ENCODE measurements at places on chromosomes 3 and 15.

GRCh38 chr3:185837414-185837813 lies 12.6 kb upstream of the IGF2BP2 start:
- no peak for DNase-seq

DNA sequence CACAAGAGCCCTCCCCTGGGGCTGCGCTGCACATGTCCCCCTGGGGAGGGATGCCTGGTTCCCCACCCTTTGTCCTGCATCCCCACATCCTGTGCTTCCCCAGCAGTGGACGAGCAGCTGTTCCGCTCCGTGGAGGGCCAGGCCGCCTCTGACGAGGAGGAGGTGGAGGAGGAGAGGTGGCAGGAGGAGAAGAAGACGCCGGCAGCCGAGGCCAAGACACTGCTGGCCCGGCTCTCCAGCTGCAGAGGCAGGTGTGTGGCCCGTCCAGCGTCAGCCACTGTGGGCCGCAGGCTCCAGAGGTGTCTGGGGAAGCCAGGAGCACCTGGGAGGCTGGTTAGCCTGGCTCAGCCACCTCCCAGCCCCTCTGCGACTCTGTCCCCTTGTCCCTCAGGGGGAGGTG lies 27.9 kb upstream of the GP9 start:
- DNase-seq: no peak

DNA sequence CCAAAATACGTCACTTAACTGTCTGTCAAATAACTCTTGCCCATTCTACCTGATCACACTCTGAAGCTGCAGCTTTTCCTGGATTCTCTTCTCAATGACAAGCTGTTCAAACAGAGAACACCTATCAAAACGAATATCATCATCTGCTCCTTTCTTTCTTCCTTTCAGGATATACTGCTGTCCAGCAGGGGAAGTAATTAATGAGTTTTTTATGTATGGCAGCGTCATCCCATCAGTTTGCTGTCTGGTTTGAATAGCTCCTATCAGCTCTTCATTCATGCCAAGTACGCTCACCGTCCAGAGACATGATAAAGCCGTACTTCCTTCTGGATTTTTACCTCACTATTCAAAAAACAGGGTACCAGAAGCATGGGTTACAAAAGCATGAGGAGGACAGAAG lies at the start of gene CHRM5:
TSS of gene CHRM5 (plus strand) at position 274 of the 400 bp plus-strand sequence. CDS start 94,221 bp downstream, outside the sequence.
- no peak for DNase-seq

DNA sequence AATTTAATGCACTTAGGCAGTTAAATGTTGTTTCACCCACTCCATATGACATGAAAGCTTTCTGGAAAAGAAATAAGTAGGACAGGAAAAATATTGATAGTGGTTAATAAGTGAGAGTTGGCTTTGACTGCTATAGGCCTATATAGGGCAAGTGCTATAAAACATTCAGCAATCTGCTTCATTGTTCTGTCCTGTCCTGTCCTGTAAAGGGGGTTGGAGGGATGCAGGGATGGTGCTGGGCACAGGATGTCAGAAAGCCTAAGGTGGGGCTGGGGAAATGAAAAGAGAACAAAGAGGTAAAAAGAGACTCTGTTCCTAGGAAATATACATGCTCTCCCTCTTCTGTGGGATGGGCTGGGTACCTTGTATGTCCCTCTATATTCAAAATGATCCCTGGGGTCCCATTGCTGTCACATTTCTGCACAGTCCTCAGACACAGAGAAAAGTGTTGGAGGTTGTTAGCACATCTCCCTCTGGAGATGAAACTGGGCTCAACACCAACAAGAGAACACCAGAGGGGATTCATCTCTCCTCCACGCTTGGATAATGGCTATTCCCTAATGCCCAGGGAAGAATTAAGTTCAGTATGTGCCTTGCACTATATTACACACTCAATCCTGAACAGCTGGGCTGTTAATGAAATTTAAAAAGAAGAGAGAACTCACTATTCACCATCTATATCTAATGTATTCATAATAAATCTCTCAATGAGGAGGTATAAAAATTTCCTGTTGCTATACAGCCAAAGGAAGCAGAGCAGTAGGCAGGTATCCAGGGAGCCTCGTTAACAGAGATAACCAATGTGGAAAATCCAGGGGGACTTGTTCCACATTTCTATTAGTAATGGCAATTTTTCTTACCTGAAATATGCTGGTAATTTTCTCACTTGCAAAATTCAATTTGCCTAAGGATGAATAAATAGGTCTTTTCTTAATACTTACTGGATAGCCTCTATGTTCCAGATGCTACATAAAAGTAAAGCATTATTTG lies 108.1 kb upstream of the ZBED2 start:
- DNase-seq: no peak

- peak; percentile 62 for DNase-seq
Measured at GRCh38 chr3:196207159-196207832, 3.9 kb downstream of the ZDHHC19 start.

- no peak for DNase-seq
Measured at GRCh38 chr3:152638707-152639450, 196.1 kb upstream of the P2RY1 start.

- no peak for DNase-seq
Measured at GRCh38 chr3:120324190-120324589, 25.0 kb downstream of the LRRC58 start.

- DNase-seq: no peak
Measured at GRCh38 chr3:124557433-124558232, 172.6 kb upstream of the UMPS start.

DNA sequence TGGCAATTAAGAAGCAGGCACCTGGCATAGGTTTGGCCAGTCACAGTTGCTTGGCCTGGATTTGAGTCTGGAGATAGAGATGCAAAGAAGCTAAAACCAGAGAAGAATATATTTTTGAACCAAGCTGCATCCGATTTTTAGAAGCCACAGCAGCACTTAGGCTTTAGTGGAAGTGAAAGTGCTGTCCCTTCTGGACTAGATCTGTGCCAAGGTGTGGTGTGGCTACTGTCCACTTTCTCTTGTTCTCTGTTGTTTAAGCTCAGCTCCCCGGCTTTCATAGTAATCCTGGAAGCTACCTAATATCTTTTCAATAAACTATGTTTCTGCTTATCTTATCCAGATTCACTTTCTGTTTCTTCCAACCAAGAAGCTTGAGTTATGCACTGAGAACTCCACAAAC lies 183.4 kb upstream of the THRB start:
- DNase-seq: no peak

GRCh38 chr3:153339065-153339464 lies 177.0 kb downstream of the RAP2B start:
- no peak for DNase-seq

- DNase-seq: no peak
Measured at GRCh38 chr3:43962043-43962442, 271.3 kb downstream of the ABHD5 start.

DNA sequence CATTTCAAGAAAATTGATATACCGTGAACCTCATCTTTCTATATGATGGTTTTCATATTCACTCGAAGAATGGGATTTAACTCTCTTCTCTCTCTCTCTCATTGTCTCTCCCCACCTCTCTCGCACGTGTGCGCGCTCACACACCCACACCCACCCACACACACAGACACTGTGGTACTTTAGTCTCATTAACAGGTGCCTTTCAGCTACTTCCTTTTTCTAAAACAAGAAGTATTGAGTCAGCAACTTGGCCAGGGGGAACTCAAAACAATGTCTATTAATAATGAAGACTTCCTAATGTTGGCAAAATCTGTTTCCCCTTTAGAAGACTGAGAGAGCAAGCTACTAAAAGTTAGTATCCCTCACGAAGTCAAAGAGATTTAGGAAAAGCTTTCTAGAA lies 150.7 kb downstream of the TMCO5A start:
- DNase-seq: no peak

DNA sequence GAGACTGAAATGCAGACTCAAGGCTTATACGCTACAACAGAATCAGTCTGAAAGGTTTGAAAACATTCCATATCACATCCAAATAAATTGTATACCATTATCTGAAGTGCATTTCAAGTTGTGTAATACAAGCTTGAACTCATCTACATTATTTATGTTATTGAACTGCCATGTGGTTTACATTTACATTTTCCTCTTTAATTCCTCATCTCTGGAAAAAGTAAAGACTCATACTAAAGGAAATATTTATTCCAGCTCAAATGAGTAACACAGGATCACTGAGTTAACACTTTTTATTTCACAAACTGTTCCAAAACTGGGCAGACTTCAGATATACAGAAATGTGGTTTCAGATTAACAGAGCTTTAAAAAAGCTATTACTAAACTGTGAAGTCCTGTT lies 282.5 kb downstream of the ULK4 start:
- no peak for DNase-seq

- no peak for DNase-seq
Measured at GRCh38 chr3:120306519-120307455, 21.8 kb upstream of the GPR156 start.

DNA sequence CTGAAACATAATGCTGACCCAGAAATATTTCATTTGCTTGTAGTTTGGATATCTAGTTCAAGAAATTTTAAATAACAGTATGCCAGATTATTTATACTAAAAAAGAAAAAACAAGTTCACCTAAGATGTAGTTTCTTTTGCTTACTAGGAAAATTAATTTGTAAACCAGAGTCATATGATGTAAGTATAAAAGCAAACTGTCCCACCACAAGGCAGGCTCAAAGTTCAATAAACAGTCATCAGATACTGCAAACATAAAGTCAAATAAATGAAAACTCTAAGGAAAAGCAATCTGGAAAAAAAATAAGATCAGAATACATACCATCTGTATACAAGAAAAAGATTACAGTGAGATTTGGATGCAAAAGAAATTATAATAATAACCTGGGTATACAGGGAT lies 40.2 kb upstream of the WDR5B start:
- DNase-seq: no peak

DNA sequence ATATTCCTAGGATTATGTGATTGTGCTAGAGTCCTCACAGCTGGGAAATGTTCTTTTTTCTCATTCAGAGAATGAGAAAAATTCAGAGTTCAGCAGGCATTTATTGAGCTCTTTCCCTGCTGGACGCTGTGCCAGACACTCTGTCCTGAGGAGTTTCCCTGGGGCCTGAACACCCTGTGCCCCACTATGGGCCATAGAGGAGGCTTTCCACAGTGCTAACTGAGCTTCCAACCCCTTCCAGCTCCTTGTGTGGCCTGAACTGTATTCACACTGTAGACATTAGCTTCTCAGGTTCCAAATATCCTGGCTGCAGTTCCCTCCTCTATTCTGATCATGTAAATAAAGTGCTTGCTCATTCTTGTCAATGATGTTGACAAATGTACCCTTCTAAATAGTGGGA lies 10.0 kb downstream of the ABHD2 start:
- no peak for DNase-seq

DNA sequence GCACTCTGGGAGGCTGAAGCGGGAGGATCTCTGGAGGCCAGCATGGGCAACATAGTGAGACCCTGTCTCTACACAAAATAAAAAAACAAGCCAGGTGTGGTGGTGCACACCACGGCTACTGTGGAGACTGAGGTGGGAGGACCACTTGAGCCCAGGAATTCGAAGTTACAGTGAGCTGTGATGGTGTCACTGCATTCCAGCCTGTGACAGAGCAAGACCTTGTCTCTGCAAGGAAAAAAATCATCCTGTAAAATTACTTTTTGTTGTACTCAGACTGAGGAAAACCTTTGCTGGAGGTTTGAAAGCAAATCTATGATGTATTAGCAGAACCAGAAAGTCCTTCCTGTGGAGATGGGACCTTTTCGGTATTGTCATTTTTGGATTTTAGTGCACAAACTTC lies 63.3 kb downstream of the ATP1B3 start:
- no peak for DNase-seq

GRCh38 chr3:195118671-195119070 lies 152.3 kb downstream of the XXYLT1 start:
- no peak for DNase-seq

- DNase-seq: no peak
Measured at GRCh38 chr3:158847452-158847821, 45.6 kb downstream of the MFSD1 start.

DNA sequence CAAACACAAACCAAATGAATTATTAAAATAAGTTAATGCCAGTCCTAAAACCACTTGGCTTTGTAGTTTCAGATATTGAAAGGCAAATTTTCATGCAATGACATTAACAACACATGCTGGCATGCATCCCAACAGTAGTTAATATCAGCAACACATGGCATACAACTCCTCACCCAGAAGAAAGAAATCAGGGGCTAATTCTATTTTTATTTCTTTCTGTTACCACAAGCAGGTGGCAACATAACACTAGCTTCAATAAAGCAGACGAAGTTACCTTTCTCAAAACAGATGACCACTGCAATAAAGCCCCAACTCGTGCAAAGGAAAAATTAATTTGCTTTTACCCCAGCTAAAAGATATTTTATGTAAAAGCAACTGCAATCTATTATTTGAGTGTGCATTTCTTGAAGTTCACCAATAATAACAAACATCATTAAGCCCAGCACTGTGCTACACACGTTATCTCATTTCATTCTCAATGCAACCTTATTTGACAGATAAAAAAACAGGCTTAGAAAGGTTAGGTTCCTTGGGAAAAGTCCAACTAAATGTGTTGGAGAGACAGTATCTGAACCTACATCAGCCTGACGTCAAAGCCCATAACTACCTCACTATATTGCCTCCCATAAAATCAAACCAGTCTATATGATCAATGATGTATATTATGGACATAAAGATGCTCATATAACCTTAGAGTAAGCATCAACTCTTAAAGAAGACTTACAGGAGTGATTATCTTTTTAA lies 2.8 kb downstream of the TOP2B start:
- no peak for DNase-seq

DNA sequence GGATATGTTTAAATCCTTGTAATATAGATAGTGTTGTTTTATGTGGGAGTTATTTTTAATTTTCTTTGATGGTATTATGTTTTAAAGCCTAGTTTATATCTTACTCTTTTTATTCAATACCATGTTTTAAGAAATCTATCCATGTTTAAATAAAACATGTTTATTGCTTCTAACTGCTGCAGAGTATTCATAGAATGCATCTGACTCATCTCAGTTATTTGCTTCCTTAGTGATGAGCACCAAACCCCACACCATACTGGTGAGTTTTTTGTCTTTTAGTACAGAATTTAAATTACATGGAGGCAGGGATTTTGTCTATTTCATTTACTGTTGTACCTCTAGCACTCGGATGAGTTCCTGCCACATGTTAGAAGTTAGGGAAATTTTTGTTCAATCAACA lies 209.2 kb downstream of the NSUN3 start:
- DNase-seq: no peak
